Stomach (tissue), 19 donors: ENCODE measurements at places on chromosomes 1 and 21. TPM values are rescaled to one million over a fixed set of nuclear protein-coding genes. Genes with fewer than 3 reads are reported as not detected.

- peak; percentile 75 for DNase-seq
Measured at GRCh38 chr1:61078618-61079295, 3.6 kb upstream of the NFIA start.

DNA sequence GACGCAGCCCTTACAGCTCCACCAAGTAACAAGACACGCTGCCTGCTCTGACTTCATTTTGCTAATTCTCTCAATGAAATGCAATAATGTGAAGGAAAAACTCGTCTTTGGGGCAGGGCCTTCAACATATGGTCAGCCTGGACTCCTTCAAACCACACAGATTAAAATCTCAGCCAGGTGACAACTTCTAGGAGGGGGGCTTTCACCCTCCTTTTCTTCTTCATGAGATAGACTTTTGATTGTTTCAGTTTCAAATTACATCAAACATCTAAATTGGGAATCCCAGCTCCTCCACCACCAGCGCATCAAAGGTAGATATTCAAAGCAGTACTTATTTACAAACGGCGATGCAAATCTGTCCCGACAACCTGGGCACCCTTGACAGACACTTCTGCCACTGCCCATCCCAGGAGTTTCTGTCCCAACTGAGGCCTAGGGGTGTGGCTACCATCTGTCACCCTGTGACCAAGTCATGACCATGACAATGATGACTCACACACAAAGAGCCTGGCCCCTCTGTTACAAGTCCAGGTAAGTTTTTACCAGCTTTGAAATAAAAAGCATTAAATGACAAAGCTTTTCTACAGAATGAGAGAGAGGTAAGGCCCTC is 29.7 kb downstream of the SSBP3 start:
- no peak for DNase-seq

The ACTL8 gene
- total RNA-seq, result not detected

The BARHL2 gene
- not detected for total RNA-seq
